ENCODE measurements at places on chromosomes 7 and 10.

GRCh38 chr7:4078580-4078979, 603.5 kb upstream of the FOXK1 start:
- peak; percentile 9 for DNase-seq

DNA sequence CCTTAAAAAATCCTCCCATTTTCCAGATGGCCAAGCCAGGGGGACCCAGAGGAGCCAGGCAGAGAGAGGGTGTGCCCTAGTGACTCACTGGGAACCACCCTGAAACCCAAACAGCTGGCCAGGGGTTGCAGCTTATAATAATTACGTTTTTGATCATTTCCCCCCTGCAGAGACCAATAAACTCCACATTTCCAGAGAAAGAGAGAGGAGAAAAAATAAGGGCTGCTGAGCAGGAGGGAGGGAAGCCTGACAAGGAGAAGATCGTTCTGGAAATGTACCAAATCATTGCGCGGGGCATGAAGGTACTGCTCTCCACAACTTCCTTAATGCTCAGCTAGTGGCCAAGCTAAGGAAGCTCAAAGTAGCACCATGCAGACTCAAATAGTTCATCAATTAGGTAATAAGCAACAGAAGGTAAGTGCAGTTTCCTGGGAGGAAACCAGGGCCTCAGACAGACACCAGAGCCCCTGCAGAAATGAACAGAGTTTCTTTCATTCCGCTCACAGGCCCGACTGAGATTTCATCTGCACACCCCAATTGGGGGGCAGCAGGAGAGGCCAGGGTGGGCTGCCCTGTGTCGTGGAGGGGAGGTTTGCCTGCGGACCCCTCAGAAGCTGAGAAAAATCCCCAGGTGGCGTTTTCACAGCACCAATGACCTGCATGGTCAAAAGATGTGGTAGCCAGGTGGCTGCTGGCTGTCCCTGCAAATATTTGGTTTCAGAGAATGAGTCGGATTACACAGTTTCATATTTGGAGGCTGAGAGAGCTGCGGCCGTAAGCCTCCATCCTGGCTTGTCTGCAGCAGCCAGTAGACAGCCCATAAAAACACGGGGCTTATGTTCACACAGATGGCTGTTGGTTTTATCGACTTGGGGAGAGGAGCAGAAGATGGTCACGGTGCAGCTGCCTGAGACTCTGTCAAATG, 153.2 kb upstream of the LYZL2 start:
- no peak for DNase-seq

DNA sequence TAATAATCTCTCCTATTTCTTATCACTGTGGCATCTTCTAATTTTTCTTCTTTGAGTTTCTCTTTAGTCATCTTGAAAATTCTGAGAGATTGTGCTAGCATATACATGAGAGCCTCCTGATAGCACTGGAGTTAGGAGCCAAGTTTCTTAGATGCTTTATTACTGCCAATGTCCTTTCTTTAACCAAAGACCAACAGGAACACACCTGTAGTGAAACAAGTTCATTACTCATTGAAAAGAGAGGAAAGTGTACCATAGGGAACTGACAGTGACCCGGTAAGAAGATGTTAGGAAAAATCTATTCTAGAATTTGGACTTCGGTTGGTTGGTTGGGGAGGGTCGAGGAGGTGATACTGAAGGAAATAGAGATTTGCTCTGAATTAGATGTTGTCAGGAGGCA, 27.1 kb upstream of the CD36 start:
- DNase-seq, result no peak

DNA sequence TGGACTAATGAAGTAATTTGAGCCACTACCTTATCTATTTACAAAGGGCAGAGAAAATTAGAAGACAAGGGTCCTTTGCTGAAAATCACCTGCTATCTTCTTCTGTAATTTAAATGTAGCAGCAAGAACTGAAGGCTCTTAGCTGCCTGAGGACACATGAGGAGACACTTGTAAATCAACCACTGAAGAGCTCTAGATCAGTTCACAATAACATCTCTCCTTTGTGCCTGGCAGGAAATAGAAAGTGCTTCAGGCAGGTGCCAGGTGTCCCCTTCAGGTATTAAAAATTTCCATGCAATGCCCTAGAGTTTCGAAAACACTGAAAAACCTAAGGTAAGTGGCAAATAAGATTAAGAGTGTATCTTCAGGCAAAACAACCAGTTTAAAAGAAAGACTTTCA, 474.6 kb downstream of the GRM8 start:
- no peak for DNase-seq
